ENCODE measurements at places on chromosomes 13 and 19. TPM values are rescaled to one million over a fixed set of nuclear protein-coding genes. Genes with fewer than 3 reads are reported as not detected.
A peak's percentile ranks its signal among the peaks of the same experiment; 100 is the strongest.

The ONECUT3 gene
- total RNA-seq = not detected

The ZNF888 gene
- total RNA-seq = 1.3 TPM

The LILRA2 gene
- total RNA-seq = not detected

The KLK5 gene
- 3.1 TPM for total RNA-seq

The NTF4 gene
- total RNA-seq = not detected

The NCCRP1 gene
- not detected for total RNA-seq

The TRIM28 gene
- 207 TPM for total RNA-seq

DNA sequence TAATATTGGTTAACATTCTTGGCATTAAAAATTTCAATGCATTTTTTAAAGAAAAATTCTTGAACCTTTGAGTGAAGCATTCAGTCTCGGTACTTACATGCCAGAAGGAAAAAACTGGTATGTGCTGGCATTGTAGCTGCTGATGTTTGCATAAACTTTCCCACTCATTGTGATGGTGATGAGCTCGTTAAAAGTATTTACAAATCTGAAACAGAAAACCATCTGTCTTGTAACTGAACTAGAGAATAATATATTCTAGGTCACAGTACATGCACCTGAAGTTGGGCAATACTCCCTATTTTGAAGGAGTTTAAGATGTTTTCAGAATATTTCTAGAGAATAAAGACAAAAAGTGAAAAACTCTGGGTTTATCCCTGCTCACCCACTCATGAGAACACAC lies 64.1 kb downstream of the SLC15A1 start:
- DNase-seq = no peak

GRCh38 chr13:108807841-108808240 lies 178.4 kb downstream of the MYO16 start:
- no peak for DNase-seq

GRCh38 chr19:45402298-45403061 lies 2.4 kb downstream of the PPP1R13L start:
- DNase-seq = peak; percentile 64

DNA sequence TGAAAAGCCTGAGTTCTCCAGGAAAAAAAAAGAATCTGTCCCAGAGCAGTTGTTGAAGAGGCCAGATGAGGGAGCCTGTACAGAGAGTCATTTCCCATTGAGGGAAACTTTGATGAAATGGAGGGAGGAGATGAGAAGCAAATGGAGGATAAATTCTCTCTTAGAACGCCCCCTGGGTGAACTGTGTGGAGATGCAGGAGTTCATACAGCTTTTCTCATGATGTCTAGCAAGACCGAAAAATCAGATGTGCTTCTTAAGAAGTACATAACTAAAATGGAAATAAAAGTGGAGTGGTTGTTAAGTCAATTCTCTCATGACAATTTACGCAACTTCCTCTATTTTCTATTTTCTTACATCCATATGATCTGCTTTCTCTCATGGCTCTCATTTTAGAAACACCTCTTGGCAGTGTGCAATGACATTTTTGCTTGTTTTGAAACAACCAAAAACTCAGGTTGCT lies 1263.1 kb downstream of the PCDH9 start:
- no peak for DNase-seq
